Large intestine (tissue), 12 donors: ENCODE measurements at places on chromosomes 6 and 20. TPM values are rescaled to one million over a fixed set of nuclear protein-coding genes. Genes with fewer than 3 reads are reported as not detected.

Gene UCKL1
- 54.2 TPM for polyA plus RNA-seq

GRCh38 chr6:33317669-33318425 is at the start of gene ZBTB22:
ZBTB22 (minus strand) TSS chr6:33317744; CDS start chr6:33316916, 828 bp downstream.
- no peaks in the 10 kb centered on the region for H3K27me3 ChIP-seq
- peaks cover 39% of the 10 kb centered on the region for H3K36me3 ChIP-seq
- H3K27ac ChIP-seq: peak within 1 kb of the TSS; percentile 93
- peak within 1 kb of the TSS; percentile 47 for H3K4me3 ChIP-seq

Gene EMILIN3
- 4.0 TPM for polyA plus RNA-seq

DNA sequence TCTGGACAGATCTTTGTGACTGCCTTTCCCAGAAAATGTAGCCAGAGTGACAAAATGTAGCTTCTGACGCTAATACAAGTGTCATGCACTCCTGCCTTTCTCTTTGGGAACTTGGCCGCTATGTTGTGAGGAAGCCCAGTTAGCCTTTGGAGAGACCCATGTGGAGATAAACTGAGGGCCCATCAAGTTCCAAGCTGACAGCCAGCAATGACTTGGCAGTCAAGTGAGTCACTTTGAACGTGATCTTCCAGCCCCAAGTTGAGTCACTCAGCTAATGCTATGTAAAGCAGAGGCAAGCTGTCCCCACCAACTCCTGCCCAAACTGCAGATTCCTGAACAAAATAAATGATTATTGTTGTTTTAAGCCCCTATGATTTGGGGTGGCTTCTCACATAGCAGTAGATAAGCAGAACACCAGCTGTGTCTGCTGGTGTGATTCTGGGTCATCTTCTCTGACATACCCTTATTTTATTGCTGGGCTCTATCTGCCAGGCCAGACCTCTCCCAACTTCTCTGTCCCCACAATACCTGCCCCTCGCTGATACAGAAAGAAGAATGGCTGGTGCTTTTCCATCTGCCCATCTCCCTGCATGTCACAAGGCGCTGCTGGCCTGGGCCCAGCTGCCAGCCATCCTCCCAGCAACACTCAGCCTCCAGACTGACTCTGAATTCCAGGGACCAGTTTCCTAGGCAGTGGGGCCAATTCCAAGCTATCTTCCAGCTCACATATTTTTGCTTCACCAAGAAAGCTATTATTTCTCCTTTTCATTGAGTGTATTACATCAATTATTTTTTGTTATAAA is 274.8 kb downstream of the LRFN2 start:
- H3K27ac ChIP-seq: no peak overlapping the region
- no peaks in the 10 kb centered on the region for H3K36me3 ChIP-seq
- peaks cover 4% of the 10 kb centered on the region for H3K4me1 ChIP-seq
- H3K4me3 ChIP-seq: no peak overlapping the region

DNA sequence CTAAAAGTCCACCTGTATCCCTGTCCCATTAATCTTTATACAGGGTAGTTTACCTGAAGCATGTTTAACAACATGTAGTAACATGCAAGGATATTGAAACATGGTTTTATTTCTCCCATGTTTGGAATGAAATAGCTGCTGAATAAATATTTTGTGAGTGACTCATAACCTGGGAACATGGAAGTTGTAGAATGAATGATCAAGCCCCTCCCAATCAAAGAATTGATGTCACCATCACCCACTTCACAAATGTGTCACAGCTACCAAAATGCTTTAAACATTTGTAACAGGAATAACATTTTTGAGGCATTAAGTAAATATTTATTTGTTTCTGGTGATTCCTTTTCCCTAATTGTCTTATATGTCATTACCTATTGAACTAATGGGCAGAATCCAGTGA is 58.9 kb upstream of the TNFAIP3 start:
- H3K27me3 ChIP-seq: no peaks in the 10 kb centered on the region
- no peaks in the 10 kb centered on the region for H3K36me3 ChIP-seq
- no peak overlapping the region for H3K4me3 ChIP-seq

DNA sequence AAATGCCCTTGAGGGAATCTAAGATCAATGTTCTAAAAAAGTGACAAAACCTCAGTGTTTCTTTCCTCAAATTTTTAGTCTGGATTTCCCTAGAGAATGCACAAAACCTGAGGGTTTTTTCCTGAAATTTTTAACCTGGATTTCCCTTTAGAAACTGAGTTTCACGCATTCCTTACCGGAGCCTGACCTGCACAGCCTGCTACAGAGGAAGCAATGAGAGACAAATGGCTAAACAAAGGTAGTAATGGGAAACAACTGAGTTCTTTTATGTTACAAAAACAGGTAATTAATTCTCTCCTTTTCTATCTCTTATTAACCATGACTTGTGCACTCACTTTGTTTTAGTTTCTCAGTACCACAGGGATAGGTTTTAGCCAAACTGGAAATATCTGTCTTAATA is 281.7 kb upstream of the NT5E start:
- no peaks in the 10 kb centered on the region for H3K27me3 ChIP-seq
- DNase-seq: no peak
- H3K4me1 ChIP-seq: no peaks in the 10 kb centered on the region
- no peaks in the 10 kb centered on the region for H3K36me3 ChIP-seq
- H3K4me3 ChIP-seq: no peak overlapping the region

DNA sequence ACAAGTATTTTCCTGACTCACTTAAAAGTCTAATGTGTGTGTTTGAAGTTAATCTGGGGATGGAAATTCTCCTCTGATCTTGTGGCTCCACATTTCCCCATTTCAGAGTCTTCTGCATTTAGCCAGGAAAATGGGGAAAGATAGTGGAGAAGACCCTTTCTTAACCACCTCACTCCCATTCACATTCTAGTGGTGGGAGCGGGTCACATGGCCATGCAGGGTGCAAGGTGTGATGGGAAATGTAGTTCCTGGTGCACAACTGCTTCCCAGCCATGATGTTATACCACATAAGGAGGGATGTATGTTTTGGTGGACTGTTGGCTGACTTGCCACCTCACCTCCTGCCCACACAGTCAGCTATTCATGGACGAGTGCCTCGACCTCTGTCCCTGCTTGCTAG is 61.8 kb downstream of the BANF2 start:
- H3K4me1 ChIP-seq: no peaks in the 10 kb centered on the region
- DNase-seq: no peak
- no peak overlapping the region for H3K27ac ChIP-seq
- no peaks in the 10 kb centered on the region for H3K36me3 ChIP-seq
- H3K4me3 ChIP-seq: no peak overlapping the region
- no peaks in the 10 kb centered on the region for H3K27me3 ChIP-seq

GRCh38 chr20:15799871-15800270 is 773.4 kb downstream of the KIF16B start:
- H3K27ac ChIP-seq: no peak overlapping the region
- no peaks in the 10 kb centered on the region for H3K4me1 ChIP-seq
- no peak for DNase-seq
- no peak overlapping the region for H3K4me3 ChIP-seq
- H3K27me3 ChIP-seq: no peaks in the 10 kb centered on the region

Gene TREM1
- 0.06 TPM for polyA plus RNA-seq

Gene DEFB113
- not detected for polyA plus RNA-seq

DNA sequence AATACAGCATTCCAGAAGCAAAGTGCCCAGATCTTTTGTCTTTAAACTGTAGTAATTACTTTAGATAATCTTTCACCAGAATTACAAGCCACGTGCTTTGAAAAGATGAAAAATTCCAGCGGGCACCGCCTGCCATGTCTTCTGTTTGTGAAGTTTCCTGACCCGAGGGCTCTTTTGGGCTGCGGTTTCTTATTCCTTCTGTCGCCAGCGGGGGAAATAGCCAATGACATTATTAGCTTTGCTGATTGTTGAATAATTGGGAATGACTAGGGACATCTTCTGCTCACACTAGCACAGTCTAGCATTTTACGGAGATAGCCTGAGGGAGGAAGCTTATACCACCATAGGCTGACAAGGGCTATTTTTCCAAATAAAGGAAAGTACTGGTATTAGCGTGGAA is 124.7 kb downstream of the SAMD5 start:
- H3K4me3 ChIP-seq: no peak overlapping the region
- no peaks in the 10 kb centered on the region for H3K4me1 ChIP-seq
- no peak overlapping the region for H3K27ac ChIP-seq
- no peak for DNase-seq

DNA sequence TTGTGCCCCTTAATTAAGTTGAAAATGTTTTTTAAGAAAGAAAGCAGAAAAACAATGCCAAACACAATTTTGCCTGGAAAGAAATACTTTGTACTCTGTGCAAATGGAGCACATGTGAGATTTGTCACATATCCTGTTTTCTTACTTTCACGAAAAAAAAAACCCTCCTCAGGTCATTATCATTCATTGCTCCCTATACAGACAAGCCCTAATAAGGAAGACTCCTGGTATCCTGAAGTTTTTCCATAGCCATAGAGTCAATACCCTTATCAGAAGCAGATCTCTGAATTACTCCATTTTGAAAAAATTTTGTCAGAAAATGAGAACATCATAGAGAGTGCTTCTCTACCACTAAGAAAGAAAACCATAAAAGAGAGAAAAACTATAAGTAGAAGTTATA is 14.0 kb upstream of the NT5E start:
- no peak overlapping the region for H3K4me3 ChIP-seq
- H3K4me1 ChIP-seq: no peaks in the 10 kb centered on the region

DNA sequence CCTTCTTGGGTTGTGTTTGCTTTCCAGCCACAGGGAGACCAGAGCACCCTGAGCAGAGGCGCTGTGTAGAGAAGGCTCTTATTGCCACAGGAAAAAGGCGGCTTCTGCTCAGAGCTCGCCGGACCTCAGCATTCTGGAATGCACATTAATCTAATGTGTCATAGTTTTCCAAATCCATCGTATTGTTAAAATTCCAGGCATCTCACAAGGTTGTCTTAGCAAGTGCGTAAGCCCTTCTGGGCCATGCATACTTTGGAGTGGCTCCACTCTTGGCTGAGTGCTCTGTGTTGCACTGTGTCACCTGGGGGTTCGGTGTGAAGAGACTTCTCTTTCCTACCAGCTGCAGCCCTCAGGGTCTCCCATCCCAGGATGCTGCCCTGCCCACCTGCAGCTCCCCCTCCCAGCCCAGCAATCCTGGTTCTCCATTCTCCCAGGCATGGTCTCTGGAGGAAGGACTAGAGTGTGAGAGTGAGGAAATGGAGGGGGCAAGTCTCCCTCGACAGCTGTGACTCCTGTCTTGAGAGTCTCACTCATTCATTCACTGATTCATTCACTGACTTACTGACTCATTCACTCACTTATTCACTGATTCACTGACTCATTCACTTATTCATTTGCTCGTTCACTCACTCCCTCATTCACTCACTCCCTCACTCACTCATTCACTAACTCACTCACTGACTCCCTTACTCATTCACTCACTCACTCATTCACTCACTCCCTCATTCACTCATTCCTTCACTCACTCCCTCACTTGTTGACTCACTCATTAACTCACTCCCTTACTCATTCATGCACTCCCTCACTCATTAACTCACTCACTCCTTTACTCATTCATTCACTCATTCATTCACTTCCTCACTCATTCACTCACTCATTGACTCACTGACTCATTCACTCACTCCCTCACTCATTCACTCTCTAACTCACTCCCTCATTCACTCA is 83.7 kb upstream of the MPC1 start:
- H3K36me3 ChIP-seq: no peaks in the 10 kb centered on the region
- peak overlapping the region; percentile 51 for H3K27ac ChIP-seq
- H3K4me3 ChIP-seq: no peak overlapping the region
- no peaks in the 10 kb centered on the region for H3K27me3 ChIP-seq

DNA sequence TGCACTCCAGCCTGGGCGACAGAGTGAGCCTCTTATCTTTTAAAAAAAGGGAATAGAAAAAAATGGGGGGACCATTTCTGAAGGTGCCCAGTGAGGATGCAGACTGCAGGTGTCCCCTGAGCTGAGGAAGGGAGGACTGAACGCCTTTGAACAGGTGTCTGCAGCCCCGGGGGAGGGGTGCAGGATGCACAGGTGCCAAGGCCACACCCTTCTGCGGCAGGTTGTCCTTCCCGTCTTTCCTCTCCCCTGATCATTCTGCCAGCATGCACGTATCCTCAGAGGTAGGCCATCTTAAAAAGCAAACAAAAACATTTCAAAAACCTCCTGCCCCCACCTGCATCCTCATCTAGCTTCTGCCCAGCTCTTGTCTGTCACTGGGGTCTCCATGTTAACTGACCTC is 101.3 kb downstream of the MTHFD1L start:
- no peak overlapping the region for H3K4me3 ChIP-seq
- H3K36me3 ChIP-seq: no peaks in the 10 kb centered on the region
- no peak for DNase-seq
- H3K27ac ChIP-seq: no peak overlapping the region
- H3K27me3 ChIP-seq: no peaks in the 10 kb centered on the region
- no peaks in the 10 kb centered on the region for H3K4me1 ChIP-seq

DNA sequence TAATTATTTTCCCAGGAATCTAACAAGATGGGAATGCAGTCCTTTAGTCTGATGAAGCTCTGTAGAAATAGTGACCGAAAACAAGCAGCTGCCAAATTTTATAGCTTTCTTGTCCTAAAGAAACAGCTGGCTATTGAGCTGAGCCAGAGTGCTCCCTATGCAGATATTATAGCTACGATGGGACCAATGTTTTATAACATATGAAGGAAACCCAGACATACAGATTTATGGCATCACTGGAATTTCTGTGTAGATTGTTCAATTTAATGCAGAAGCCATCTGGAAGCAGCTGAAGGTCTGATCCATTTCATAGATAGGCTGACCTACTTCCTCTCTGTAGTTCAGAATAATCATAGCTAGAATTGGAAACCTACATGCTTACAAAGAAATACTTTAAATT is 11.8 kb upstream of the SNPH start:
- no peaks in the 10 kb centered on the region for H3K36me3 ChIP-seq
- H3K27ac ChIP-seq: no peak overlapping the region
- no peaks in the 10 kb centered on the region for H3K4me1 ChIP-seq
- DNase-seq: no peak

GRCh38 chr20:9068233-9068801 is 570 bp upstream of the PLCB4 start:
- H3K4me1 ChIP-seq: peaks cover 11% of the 10 kb centered on the region
- peak; percentile 26 for DNase-seq
- no peaks in the 10 kb centered on the region for H3K36me3 ChIP-seq
- H3K27me3 ChIP-seq: no peaks in the 10 kb centered on the region
- H3K27ac ChIP-seq: peak overlapping the region; percentile 72
- peak overlapping the region; percentile 73 for H3K4me3 ChIP-seq

Gene ARMC2
- 4.7 TPM for polyA plus RNA-seq
